Non-pigmented ciliary epithelial cell (primary cell): ENCODE measurements at places on chromosomes 5 and 9.

- no peak for DNase-seq
Observed at GRCh38 chr5:62421414-62421813, 8.9 kb downstream of the IPO11 start.

DNA sequence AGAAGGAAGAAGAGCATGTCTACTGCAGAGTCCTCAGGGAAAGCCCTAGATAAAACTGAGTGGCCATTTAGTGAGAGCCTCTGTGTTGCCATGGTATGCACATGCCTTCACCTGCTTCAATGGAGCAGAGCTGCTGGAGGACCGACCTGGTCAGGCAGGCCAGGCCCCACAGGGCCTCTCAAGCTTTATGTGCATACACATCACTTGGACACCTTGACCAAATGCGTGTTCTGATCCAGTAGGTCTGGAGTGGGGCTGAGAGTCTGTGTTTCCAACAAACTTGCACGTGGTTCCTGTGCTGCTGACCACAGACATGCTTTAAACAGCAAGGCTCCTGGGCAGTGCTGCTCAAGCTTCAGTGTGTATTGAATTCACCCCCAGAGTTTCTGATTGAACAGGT is 51.4 kb upstream of the SLC2A8 start:
- DNase-seq, result no peak

DNA sequence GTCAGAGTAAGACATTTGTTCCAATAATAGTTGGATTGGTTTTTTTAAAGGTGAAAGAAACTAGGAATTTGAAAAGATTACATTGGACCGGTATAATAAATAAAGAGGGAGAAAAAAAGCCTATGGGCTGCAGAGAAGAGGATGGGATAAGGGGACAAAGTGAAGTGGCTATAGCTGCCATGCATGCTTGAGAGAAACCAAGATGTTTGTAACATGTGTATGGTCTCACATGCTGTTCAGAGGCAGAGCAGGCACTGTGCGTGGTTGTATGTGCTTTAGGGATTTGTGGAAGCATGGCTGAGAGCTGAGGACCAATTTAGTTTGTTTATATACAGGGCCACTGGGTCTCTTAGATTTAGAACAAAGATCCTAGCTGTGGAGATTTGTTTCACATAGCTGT is 32.7 kb downstream of the LNPEP start:
- DNase-seq, result no peak

DNA sequence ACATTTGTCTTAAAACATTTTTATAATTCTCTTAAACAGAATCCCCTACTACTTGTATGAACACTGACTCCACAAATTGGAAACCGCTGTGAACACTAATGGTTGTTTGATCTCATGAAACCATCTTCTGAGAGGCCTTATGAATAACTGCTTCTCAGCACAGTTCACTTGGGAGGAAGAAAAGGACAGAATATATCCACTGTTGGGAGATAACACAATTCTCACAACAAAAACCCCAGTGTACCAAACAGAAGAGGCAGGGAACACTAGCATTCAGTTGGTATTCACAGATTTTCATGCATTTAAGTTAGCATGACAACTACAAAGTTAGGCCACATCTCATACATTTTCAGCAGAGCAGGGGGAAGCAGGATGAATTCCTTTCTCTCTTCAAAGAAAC is 89.0 kb upstream of the SELENOP start:
- no peak for DNase-seq

DNA sequence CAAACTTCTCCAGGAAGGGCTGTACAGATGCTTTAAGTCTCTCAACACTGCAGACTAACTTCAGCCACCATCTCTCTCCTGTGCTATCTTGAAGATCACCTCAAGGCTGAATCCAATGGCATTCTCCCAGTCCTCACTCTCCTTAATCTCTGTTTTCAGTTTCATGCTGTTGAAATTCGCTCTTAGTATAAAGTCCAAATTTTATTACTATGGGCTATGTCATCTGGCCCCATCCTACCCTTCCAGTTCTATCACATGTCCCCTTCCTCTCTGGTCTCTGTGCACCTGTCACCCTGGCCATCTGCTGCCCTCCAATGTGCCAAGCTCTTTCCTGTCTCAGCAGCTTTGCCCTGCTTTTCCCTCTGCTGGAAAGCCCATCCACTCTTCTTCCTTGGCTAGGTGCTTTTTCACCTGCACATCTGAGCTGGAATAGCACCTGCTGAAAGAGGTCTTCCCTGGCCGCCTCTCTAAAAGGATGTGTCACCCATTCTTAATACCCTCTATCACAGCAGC is 284.7 kb upstream of the MAP3K1 start:
- DNase-seq, result no peak

DNA sequence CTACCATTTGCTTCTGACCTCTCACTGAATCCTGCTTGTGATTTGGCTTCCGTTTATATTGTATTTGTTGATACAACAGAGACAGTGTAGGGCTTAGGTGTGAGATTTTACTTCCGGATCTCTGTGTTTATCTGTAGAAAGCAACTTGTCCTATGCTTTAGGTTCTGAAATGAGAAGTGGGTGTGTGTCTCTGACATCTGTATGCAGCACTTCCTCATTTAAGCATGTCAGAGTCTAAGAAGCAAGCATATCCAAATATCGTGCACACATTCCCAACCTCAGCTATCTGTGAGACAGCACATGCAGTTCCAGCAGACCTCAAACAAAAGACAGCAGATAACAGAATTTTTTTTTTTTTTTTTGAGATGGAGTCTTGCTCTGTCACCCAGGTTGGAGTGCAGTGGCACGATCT is 16.3 kb downstream of the KLF9 start:
- no peak for DNase-seq

GRCh38 chr5:115641948-115642347 is 16.1 kb upstream of the TMED7 start:
- DNase-seq, result no peak

- no peak for DNase-seq
Observed at GRCh38 chr9:117485176-117485575, 70.3 kb upstream of the ASTN2 start.

DNA sequence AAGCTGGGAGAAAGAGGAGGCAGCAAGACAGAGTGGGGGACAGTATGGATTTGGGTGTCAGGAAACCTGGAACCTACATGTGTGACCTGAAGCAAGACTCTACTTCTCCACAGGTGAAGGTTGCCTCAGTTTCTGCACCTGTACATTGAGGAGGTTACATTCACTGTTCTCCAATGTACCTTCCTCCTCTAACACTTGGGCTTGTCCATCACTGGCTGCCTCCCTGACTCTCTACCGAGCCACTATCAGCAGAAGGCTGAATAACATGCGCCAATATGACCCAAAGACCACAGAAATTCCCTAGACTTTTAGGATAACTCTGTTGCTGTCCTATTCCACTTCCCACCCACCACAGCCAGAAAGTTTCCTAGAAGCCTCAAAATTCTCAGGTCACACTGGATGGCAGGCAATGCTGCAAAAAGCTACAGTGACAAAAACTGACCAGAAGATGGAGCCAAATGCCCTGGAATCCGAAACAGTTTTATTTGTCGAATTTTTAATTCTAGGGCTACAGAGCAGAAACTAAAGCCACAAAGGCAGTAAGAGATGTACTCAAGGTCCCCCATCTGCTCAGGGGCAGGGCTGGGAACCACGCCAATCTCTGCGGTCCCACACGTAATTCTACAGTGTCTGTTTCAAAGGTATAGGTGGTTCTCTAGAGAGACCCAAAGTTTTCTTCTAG is 64.4 kb downstream of the FAM114A2 start:
- DNase-seq, result no peak

DNA sequence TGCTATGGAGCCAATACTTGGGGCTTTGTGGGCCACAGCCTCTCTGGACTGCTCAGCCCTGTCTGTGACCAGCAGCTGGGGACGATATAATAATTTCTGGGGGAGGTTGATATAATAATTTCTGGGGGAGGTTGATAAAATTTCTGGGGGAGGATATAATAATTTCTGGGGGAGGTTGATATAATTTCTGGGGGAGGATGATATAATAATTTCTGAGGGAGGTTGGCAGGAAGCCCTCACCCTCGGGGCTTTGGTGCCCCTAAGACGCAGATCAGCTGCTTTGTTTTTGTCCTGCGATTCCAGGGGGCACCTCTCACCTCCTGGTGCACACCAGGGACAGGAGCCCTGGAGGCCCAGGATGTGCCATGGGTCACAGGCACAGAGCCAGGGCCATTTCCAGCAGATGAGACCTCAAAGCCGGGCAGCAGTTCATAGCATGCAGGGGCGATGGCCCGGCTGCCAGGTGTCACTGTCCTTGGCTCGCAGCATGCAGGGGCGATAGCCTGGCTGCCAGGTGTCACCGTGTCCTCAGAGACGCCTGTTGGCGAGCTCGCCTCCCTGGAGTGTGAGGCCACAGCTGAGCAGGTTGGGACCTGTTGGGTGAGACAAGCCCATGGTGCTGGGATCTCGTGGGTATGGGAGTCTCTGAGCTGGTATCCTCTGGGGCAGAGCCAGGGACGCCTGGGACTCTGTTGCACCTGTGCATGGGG is 3.8 kb upstream of the TOR4A start:
- no peak for DNase-seq

DNA sequence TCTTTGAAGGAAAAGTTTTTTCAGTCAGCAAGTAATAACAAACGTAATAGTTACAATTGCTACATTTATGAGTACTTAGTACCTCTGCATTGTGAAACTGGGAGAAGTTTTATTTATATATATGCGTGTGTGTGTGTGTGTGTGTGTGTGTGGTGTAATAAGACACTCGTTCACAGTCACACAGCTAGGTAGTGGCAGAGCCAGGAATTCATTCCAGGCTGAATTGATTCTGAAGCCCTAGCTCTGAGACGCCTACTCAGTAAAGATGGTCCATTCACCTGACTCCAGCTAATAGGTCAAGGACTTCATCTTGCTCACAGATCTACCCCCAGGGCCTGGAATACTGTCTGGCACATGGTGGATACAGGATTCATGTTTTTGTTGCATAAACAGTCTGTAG is 13.6 kb upstream of the CAST start:
- no peak for DNase-seq

- no peak for DNase-seq
Observed at GRCh38 chr5:128406803-128407202, 131.2 kb downstream of the FBN2 start.

DNA sequence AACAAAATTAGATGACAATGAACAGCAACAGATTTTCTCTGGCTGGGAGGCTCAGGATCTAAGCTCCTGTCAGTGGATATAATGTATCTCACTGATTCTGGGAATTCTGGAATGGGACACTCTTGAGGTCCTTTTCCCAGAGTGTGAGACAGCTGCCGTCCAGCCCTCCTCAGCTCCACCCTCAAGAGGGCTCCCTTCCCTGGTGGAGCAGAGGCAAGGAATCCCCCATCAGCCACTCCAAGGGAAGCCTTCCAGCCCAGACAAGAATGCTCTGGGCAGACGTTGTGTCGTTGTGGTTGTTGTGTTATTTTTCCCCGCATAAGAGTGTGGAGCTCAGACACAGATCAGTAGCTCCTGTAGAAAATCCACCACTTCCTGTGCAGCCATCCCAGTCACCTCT is 47.7 kb upstream of the ATP10B start:
- DNase-seq, result no peak

GRCh38 chr5:168914491-168914890 is 335.3 kb upstream of the PANK3 start:
- DNase-seq, result no peak

DNA sequence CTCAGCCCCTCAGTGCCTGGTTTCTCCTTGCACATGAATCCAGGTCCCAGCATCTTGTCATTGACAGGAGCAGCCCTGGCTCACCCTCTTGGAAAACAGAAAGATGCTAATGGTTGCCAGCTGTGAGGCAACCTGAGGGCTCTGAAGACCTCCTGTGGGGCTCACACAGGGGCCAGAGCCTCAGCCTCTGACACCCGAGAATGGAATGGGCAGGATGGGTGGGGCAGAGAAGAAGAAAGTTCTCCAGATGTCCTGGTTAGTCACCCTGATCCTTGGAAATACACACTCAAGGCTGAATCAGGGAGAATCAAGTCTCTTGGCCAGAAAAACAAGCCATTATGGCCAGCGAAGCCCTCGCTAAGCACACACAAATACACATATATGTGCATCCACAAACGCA is 32.3 kb upstream of the SPATA31E1 start:
- no peak for DNase-seq

- DNase-seq, result no peak
Observed at GRCh38 chr5:1909346-1909985, 26.7 kb upstream of the IRX4 start.

- DNase-seq, result peak; percentile 76
Observed at GRCh38 chr9:70438341-70438928, 24.0 kb upstream of the KLF9 start.

- DNase-seq, result no peak
Observed at GRCh38 chr9:130872912-130873503, 23.6 kb downstream of the QRFP start.

DNA sequence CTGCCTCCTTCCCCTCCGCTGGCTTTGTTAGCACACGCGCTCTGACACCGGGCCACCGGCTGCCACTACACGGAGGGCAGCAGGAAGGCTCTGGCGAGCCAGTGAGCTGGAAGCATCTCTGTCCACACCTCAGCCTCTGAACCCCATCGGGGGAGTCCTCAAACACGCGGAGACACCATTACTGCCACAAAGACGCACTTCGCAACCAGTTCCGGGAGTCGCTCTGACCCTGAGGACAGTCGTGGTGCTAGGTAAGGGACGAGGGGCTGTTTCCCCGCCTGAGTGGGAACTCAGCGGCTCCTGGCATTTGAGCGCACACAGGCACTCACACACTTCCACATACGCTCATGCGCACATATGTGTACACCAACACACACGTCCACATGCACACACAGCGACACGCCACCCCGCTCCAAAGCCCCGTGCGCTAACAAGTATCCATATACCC is 160.0 kb downstream of the C9orf152 start:
- no peak for DNase-seq

DNA sequence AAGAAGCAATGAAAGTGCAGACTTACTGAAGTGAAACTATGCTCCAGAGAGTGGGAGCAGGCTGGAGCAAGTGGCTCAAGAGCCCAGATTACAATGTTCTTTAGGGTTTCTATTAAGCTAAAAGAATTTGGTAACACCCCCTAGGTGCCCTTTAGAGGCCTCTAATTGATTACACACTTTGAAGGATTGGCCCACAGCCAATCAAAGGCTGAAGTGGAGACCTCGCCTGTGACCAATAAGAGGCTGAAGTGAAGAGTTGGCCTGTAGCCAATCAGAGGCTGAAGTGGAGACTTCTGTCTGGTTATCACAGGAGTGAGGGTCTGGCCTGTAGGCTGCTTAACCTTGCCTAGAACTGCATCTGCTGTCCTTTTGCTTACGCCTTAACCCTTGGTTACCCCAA is 46.7 kb upstream of the SPATA31C2 start:
- DNase-seq, result no peak

- DNase-seq, result no peak
Observed at GRCh38 chr9:111514967-111515366, 10.0 kb upstream of the ZNF483 start.

- no peak for DNase-seq
Observed at GRCh38 chr5:10579536-10580521, 16.0 kb downstream of the ANKRD33B start.

GRCh38 chr5:94376672-94377345 is 241.6 kb downstream of the KIAA0825 start:
- DNase-seq, result no peak

DNA sequence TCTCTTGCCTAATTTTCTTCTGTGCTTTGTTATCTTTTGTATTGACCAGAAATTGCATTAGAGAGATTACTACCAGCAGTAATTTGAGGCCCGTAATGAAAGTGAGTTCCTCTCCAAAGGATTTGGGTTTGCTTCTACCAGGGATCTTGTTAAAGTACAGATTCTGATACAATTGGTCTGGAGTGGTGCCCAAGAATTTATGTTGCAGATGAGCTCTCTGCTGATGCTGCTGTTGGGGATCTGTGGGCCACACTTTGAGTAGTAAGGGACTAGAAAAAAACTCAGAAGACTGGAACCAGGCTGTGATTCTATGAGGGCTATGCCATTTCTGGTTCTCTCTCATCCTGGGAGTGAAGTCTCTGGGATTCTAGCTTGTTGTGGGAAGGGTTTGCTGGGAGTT is 192.2 kb downstream of the SEC61B start:
- no peak for DNase-seq
